ENCODE measurements at places on chromosomes 3 and 15.

DNA sequence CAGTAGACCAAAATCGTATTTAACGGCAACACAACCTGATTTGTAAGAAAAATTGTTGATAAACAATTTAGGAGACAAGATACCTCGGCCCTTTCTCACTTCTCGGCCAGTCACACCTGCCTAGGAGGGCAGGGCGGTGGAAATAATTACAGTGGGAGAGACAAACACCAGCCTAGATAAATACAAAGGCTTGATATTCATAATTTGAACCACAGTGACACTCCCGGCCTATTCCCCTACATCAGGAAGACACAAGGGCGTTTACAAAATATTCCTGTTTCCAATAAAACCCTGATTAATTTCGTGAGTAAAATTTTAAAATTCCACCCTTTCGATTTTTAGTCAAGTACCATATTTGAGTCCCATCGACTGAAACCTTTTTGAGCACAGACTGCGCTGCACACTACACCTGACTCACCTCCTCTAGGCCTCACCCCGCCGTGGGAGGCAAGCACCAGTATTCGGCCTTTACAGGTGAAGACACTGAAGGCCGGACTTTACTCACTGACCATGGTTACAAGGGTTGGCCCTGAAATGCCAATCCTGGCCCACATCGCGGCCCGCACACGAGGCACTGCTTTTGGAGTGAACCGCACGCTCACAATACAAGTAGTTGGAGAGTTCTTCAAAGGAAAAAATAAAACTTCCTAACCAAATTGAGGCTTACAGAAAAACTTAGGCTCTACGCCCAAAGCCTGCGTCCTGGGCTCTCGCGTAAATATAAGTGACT lies 794 bp downstream of the ARPP19 start:
- peak; percentile 51 for DNase-seq

GRCh38 chr3:6781092-6781491 lies 79.8 kb upstream of the GRM7 start:
- no peak for DNase-seq

DNA sequence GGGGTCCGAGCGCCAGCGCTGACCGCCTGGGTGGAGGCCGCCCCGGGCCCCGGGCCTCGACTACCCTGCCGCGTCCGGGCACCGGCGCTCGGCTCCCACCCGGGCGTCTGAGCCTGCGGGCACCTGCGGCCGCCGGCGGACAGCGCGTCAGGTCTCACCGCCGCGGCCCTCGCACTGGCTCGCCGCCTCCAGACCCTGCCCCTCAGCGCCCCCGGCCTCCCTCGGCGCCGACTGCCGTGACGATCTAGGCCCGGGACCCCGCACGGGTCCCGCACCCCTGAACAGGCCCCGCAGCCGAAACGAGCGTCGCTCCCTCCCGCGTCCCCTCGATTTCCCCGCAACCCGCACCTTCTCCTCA lies 297 bp downstream of the PRC1 start:
- no peak for DNase-seq

DNA sequence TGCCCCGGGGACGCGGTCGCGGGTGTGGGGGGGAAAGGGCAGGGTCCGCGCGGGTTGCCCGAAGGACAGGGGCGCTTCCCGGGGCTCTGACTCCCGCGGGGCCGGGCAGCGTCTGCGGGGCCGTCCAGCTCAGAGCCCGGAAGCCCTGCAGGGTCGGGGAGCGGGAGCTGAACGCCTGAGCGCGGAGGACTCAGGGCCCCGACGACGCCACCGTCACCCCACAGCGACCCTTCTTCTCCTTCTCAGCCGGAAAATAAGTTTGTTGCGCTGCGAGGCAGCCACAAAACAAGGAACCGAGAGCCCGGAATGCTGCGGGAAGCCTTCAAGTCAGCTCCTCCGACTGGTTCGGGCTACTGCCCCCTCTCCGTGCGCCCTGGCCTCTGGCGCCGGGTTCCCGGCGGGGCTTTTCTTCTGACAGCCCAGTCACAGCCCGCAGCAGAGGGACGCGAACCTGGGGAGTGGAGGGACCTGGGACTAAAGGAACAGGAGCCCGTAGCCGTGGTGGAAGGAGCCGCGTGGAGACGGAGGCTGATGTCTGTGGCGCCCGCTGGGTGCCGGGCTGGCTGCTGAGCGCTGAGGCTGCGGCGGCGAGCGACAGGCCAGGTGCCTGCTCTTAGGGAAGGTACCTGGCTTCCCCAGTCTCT lies 484 bp downstream of the CNTN4 start:
- no peak for DNase-seq

- DNase-seq, result no peak
These were observed 648.5 kb downstream of the NR2F2 start for GRCh38 chr15:96978937-96979473.

- peak; percentile 93 for DNase-seq
These were observed 234.1 kb upstream of the FEZF2 start for GRCh38 chr3:62607287-62608029.

DNA sequence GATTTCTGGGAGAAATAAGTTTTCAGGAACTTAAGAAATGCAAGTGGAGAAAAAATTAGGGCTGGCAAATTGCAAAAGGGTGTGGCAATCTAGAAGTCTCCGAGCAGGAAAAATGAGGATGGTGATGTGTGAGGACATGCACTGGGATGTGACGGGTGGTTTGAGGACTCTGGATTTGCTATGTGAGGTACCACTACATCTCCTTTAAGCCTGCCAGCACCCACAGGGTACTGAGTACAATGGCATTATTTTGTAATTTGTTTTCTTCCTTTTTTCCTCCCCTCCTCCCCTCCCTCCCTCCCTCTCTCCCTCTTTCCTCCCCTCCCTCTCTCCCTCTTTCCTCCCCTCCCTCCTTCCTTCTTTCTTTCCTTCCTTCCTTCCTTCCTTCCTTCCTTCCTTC lies 237.5 kb downstream of the GAP43 start:
- DNase-seq, result no peak

- no peak for DNase-seq
These were observed 22.6 kb upstream of the LRRN1 start for GRCh38 chr3:3776607-3777006.

DNA sequence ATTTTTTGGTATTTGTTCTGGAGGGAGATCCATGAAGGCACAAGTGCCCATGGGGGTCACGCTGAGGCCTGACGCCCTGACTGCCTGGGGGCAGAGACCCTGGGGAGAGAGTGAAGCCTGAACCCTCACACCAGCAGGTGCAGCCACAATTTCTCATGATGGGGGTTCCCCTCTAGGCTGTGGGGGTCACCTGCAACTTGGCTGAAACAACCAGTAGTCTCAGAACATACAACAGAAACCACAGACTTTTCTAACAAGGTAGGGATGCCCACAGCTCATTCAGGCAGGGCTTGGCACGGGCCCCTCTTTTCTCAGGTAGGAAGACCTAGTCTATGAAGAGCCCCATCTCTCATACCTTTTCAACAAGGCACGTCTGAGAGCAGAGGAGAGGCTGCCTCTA lies 245.1 kb downstream of the ADAMTS17 start:
- DNase-seq, result no peak

DNA sequence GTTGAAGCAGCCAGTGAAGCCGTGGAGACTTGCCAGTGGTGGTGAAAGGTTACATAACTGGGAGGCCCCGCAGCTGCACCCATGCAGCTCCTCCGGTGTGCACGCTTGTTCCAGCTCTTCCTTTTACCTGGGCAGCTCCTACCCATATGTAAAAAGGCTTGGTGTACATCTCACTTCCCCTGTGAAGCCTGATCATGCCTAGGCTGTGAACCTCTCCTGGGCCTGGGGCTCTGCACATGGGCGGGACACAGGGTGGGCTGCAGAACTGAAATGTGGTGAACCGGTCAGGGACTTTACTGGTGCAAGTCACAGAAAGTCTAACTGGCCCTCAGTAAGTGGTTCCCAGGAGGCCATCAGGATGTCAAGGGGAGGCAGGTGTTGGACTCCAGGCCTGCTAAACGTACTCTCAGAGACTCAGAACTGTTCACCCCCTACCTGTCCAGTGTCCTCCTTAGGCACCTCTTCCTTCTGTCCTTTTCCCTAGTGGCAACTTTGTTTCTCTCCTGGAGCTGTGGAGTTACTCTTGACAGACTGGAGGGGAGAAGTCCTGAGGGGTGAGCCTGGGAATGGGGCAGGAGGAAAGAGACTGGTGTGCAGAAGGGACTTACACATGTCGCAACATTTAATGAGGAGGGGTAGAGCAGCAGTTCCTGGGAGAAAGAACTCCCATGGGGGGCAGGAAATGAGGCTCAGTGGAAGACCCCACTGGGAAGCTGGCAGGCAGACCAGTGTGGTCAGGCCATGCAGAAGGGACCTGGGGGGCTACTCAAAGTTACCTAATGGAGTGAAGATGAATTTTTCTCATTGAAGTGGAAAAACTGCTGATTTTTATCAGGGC lies 148.1 kb downstream of the EEFSEC start:
- DNase-seq, result no peak

DNA sequence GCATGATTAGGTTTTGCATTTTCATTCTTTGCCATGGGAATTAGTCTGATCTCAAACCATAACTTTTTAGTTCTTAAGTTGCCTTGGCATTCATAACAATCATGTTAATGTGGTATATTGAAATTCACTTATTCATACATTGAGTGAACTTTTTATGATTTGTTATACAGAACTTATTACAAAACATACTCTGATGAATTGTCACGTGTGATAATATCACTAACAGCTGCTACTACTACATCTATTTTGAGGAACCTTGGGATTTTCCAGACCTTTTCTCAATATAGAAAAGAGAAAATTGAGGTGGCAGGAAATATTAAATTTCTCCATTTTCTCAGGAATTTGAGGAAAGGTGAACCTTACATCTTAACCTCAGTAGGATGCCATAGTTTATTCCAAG lies 9.2 kb downstream of the LXN start:
- DNase-seq, result no peak

DNA sequence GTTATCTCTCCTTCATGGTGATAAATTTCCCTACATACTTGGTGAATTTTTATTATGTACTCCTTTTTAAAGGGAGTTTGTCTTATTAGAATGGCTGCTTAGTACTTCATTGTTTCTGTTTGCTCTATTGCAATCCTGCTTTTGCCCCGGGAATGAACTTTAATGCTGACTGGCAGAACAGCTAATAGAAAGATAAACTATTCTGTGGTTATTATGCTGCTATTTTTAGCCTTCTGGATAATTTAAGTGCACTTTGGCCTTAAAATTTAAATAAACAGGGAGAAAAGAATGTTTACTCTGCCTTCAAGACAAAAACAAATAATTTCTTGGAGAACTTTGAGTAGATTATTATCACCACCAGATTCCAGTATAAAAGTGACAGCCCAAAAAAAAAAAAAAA lies 413.8 kb upstream of the CCDC54 start:
- DNase-seq, result peak; percentile 66

GRCh38 chr3:194201953-194202666 lies 66.2 kb downstream of the HES1 start:
- no peak for DNase-seq

GRCh38 chr3:115792206-115792955 lies 169.1 kb downstream of the GAP43 start:
- peak; percentile 28 for DNase-seq

GRCh38 chr3:101878589-101878988 lies 29.3 kb downstream of the NFKBIZ start:
- DNase-seq, result no peak

- no peak for DNase-seq
These were observed 1.6 kb upstream of the ONECUT1 start for GRCh38 chr15:52791776-52792175.

DNA sequence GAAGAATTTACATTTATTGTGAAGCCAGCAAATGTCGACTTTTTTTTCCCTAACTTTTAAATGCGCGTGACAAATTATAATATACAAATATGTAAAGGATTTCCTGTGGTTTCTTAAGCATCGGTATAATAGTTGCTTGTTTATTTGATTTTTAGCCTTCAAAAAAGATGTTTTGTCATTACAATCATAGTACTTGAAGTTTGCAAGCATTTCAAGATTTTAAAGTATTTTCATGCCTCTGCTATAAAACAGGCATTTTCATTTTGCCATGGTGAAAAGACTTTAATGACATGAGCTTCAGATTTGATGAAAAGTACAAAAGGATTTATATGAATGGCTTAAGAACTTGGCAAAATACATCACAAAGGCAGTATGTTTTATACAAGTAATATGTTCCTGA lies 9.4 kb upstream of the P2RY12 start:
- DNase-seq, result no peak

DNA sequence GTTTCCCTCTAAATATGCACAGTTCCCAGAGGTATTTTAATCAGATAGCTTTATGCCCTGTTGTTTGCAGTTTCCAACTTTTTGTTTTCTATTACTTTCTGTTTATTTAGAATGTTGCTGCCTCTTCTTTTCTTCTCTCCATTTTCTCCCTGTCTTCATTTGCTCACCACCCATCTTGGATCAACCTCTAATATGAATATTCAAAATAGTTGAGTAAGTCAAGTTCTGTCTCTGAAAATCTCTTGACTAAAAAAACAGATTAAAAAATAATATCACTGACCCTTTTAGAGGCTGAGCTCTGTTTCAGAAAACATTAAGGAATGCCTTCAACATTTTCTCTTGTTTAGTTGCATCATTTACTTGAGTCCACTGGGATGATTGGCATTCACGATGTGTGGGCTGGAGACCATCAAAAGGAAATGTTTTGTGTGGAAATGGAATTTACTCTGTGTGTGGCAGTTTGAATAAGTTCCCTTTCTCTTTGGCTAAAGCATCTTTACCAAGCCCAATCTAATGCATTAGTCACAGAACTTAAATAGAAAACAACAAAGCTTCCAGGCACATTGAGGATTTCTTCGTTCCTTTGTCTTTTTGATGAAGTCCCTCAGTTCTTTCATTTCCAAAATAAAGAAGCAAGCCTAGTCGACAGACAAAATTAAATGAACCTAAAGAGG lies 633.9 kb upstream of the TGFBR2 start:
- DNase-seq, result peak; percentile 91

- peak; percentile 29 for DNase-seq
These were observed 642 bp downstream of the SCAP start for GRCh38 chr3:47475029-47475569.

GRCh38 chr3:110793611-110794010 lies 278.0 kb upstream of the NECTIN3 start:
- no peak for DNase-seq

DNA sequence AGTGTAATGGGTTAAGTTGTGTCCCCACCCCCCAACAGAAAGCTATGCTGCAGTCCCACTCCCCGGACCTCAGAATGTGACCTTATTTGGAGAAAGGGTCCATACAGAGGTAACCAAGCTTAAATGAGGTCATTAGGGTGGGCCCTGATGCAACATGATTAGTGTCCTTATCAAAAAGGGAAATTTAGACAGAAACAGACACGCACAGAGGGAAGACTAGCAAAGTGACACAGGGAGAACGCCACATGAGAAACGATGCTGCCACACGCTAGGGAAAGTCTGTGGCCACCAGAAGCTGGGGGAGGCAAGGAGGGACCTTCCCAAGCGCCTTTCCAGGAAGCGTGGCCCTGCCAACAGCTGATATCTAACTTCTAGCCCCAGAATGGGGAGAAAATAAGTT lies 65.4 kb downstream of the RPN1 start:
- DNase-seq, result no peak

DNA sequence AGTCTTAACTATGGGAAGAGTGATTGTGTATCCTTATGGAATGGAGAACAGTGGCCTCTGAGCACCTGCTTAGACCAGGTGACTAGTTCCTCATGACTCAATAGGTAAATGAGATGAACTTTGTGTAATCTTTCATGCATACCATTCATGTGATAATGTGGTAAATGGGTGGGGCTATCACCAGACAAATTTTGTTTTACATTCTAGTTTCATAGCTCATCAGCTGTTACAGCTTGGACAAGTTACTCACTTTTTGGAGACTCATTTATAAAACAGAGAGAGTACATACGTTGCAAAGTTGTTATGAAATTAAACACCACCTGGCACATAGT lies 103.7 kb upstream of the TGFBR2 start:
- peak; percentile 55 for DNase-seq

- DNase-seq, result no peak
These were observed 207.0 kb downstream of the NTRK3 start for GRCh38 chr15:88049506-88049905.

All from fibroblast of the aortic adventitia (primary cell).